ENCODE measurements at places on chromosomes 7 and 10.

- no peak for DNase-seq
Observed at GRCh38 chr7:23017309-23017708, 3.4 kb upstream of the HYCC1 start.

DNA sequence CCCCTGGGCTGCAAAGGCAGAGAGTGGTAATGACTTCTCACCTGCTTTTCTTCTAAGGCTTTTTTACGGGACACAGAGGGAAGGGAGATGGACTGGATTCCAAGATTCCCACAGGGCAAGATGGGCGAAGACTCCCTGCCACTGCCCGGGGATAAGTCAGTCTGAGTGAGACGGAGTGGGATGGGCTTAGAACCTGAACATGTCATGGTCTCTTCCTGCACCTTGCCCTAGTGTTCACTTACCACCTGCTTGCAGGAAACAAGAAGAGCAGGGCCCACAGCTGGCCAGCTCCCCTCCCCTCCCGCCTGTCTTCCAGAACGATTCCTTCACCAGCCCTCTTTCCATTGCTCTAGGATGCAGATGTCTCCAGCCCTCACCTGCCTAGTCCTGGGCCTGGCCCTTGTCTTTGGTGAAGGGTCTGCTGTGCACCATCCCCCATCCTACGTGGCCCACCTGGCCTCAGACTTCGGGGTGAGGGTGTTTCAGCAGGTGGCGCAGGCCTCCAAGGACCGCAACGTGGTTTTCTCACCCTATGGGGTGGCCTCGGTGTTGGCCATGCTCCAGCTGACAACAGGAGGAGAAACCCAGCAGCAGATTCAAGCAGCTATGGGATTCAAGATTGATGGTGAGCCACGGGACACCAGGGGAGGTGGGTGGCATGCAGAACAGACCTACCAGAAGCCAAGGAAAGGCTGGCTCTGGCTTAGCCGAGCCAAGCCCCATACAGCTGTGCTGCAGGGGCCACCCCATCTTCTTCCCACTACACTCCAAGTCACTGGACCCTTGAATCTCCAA is 1.3 kb downstream of the SERPINE1 start:
- DNase-seq, result no peak

- no peak for DNase-seq
Observed at GRCh38 chr10:77264107-77264506, 373.5 kb downstream of the KCNMA1 start.

GRCh38 chr7:116232350-116232749 is 22.0 kb downstream of the TES start:
- no peak for DNase-seq

- DNase-seq, result no peak
Observed at GRCh38 chr10:35268323-35268722, 68.0 kb upstream of the CCNY start.

GRCh38 chr10:81109200-81109752 is 571.6 kb downstream of the SH2D4B start:
- DNase-seq, result no peak

Measured in NCI-H1092 treated with DMSO at 0.1 percent for 48 hours (cell line).